GM12864 (cell line): ENCODE measurements at places on chromosomes 7 and 10.

DNA sequence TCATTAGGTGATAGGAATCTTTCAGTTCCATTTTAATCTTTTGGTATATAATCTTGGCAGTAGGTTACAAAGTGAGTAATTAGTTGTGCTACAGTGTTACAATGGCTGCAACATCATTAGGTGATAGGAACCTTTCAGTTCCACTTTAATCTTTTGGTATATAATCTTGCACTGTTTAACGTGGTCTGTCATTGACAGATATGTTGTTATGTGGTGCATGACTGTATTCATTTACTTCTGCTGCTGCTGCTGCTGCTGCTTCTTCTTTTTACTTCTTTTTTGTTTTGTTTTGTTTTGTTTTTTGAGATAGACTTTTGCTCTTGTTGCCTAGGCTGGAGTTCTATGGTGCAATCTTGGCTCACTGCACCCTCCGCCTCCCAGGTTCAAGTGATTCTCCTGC, 28.6 kb downstream of the ST7 start:
- no peak for DNase-seq

DNA sequence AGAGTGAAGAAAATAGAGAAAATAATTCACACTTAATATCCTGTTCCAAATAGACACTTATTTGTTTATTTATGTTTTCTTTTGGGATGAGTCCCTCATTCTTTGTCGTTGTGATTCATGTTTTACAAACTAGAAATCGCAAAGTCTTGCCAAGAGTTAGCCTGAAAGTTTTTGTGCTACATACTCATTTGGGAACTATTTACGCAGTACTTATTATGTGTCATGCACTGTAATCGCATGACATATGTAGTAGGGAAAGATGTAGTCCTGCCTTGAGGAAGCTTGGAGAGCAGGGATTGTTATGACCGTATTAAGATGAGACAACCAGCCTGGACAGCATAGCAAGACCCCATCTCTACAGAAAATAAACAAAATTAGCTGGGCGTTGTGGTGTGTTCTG, 189.3 kb downstream of the ABCA13 start:
- no peak for DNase-seq

DNA sequence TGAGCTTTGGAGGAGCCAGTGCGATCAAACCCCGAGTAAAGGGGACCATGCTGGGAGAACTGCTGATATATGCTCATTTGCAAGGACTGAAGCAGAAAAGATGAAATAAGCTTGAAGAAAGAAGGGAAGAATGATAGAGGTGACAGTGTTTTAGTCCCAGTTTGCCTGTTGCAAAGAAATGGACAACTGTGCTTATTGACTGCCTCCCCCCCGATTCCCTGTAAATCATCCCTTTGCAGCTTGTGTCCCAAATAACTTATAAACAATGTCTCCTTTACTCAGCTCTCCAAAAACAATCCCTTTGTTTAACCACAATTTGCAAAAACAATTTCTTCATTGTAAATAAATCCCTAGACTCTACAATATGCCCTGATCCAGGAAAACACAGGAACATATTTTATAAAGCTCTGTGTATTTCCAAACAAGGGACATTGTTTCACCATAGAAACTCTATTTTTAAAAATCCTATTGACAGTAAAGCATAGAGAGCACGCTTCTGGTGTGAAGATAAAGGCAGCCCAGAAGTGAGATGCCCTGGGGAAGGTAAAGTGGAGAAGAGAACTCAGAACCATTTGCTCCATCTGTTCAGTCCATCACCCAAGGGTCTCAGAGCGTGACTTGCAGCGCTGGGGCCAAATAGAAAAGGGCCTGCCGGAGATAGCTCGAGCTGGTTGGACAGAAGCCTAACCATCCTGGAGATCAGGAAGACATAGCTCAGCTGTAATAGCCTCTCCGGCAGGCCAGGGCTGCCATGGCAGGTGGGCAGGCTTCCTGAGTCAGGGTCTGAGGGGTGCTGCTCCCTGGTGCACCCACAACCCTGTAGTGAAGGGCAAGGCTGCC, 280.5 kb downstream of the WDR11 start:
- no peak for DNase-seq

DNA sequence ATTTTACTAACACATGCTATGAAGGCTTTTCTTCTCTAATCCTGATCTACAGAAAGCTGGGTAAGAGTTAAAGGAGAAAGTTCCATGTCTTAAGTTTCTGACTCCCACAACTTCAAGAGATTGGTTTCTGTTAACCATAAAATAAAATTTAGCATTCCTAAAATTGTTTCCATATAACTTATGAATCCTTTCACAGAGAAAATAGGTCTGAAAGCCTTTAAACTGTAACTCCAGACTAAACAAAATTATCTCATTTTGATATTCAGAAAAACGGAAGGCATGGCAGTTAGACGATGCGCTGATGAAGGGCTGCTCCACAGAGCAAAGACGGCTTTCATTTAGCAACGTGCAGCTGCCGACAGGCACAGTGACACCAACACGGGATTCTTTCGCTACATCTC, 133.3 kb downstream of the SLC25A13 start:
- DNase-seq, result no peak

DNA sequence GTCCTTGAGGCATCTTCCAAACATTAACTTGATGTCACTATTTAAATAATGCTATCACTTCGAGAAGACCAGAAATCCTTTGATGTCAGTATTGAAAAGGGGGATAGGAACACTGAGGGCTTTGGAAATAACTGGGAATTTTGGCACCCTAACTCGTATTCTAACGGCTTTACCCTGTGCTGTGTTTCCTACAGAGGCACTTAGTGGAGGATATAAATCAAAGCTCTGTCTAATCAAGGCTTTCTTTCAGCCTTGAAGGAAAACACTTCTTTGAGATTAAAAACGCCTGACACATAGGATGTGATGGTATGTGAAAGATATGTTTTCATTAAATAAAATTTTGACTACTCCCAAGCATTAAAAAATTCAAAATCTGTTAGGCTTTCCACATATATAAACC, 62.3 kb downstream of the CREB5 start:
- no peak for DNase-seq

GRCh38 chr7:52695973-52696595, 339.3 kb upstream of the POM121L12 start:
- DNase-seq, result no peak

DNA sequence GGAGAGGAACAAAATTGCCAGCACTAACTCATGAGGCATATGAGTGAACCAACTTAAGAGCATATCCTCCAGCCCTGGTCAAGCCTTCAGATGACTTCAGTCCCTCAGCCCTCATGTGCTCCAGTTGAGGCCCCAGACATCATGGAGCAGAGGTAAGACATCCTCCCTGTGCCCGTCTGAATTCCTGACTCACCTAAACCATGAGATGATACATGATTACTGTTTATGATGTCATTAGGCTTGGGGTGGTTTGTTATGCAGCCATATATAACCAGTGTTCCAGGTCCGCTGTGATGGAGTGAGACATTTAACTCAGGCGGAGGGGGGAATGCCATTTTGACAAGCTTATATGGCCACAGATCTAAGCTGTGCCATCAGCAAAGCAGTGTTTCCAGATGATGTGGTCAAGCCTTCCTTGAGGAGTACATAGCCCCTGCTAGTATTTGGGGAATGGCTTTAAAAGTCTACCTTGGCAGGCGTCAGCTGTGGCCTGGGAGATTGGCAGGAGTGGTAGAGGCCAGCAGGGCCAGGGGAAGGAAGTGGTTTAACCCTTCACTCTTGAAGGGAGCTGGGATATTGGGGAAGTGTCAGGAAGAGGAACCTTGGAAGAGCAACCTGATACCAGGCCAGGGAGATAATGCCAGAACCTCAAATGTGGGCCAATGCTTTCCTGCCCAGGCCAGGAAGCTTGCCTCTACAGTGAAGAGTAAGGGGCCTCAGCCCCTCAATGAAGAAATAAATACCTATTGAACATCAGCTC, 343.0 kb upstream of the PODXL start:
- DNase-seq, result no peak

DNA sequence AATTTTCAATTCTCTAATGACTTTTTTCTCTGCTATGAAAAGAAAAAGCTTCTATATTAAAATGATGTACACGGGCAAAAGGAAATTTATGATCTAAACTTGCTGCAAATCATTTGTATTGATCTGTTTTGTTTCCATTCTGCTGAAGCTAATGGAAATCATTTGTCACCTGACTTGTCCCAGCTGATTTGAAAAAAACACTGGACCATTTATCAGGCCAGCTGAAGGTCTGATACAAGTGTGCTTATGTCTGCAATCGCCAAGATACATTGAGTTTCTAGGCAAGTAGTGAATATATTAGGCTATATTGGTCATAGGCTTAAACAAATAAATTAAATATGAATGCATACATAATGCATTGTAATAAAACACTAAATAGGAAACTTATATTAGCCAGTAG, 1309.7 kb downstream of the REEP3 start:
- DNase-seq, result no peak

DNA sequence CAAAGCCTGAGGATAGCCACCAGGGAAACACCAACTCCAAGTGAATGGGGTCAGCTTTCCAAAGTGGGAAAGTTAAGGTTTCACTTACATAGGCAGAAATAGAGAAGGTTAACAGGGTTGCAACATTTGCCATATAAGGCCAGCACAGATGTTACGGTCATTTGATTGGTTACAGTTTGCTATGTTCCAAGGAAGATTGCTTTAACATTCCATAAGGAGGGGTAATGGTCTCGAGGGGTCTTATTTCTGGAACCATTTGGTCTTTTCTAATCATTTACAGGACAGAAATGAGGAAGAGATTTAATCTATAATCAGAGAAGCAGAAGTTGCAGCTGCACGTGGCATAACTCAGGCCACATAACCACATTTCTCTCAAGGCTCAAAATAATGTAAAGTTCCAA, 679.4 kb upstream of the C7orf33 start:
- DNase-seq, result no peak

GRCh38 chr10:69913606-69914382, 112.1 kb downstream of the COL13A1 start:
- no peak for DNase-seq

DNA sequence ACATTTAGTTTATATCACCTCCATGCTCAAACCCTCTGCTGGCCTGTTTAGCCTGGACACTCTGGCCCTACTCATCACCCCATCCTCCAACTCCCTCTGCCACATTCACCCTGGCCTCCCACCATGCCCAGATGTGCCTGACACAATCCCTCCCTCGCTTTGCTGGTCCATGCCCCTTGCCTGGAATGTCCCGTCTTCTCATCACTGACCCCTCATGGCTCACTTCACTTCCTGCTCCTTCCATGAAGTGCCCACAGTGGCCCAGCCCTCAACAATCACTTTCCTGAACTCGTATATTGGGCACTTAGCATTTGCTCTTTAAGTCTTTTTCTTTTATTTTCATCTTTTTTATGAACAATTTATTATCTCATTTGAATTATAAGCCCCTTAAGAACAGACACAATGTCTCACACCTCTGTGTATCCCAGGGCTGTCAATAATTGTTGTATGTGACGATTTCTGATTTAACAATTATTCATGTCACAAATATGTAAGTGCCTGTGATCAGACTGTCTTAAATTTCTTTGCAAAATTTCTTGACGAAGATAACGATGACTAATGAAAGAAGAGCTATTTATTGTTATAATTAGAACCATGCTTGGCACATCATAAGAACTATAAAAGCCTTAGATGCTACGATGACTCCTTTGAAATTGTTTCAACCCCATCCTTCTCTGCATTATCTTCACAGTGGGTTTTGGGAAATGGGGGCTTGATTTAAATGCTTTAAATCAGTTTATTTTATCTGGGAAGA, 209.9 kb upstream of the YAE1 start:
- no peak for DNase-seq

GRCh38 chr7:109713366-109713765, 1143.7 kb downstream of the DNAJB9 start:
- no peak for DNase-seq

DNA sequence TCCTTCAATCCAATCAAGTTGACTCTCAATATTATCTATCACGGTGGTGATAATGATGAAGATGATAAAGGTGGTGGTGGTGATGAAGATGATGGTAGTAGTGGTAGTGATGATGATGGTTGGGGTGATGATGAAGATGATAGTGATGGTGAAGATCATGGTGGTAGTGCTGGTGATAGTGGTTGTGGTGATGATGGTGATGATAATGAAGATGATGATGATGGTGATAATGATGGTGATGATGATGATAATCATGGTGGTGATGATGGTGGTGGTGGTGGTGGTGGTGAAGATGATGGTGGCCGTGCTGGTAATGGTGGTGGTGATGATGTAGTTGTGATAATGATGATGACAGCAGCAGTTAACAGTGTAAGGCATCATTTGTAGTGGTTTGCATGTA, 29.8 kb upstream of the SDK1 start:
- no peak for DNase-seq

DNA sequence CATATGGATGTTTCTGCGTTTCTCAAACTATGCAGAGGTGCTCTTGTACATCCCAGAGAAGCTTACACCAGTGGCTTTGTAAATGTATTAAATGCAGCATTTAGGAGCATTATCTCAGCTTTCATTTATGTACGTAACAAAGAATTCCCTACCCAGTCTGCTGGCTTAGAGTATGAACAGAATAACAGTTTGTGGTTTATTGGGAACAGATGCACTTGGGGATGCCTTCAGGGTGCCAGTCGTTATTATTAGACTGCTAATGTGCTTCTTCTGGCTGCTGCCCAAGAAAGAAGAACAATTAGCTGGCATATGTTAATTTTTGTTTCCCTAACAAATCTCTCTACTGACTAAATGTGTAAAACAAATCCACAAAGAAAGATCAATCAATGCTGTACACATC, 241.9 kb downstream of the FOXP2 start:
- no peak for DNase-seq

DNA sequence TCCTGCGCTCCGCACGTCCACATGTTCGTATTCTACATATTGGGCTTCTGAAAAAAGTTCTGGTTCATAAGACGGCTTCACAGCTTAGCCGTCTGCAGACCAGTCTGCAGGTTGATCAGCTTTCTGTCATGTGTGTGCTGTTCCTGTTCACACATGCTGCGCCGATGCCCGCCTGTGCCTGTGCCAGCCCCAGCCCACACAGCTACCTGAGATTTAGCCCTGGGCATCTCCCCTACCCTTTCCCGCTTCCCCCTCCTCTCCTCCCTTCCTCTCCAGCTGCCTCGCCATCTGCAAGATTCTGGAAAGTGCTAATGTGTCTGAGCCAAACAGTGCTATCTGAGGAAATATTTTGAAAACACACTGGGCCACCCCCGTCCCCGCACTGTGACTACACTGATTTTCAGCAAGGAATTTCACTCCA, 7.1 kb downstream of the CHST3 start:
- DNase-seq, result no peak

DNA sequence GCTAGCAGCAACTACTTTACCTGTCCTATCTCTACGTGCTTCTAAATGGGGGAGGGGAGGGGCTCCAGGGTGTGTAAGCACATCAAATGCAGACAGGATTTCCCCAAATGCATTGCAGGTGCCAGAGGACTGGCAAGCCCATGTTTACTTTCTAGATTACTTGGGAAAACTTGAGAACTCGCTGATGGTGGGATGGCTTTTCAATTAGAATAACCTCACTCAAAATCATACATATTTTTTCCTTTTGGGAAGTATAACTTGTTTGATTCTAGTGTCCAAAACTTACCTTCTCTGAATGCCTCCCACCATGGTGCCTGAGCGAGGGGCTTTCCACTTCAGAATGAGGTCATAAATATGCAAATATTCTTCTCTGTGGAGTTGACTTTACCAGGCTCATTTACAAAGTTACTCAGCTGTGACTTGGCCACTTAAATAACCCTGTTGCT, 191.3 kb upstream of the RHOBTB1 start:
- no peak for DNase-seq

GRCh38 chr10:116287906-116288501, 15.0 kb upstream of the GFRA1 start:
- no peak for DNase-seq

- no peak for DNase-seq
Measured at GRCh38 chr7:43766564-43766963, 8.1 kb downstream of the BLVRA start.

- DNase-seq, result no peak
Measured at GRCh38 chr10:72080042-72080975, 8.0 kb downstream of the SPOCK2 start.
